NCI-H2227 treated with DMSO at 0.1 percent for 48 hours (cell line): ENCODE measurements at places on chromosomes 3 and 15.
A peak's percentile ranks its signal among the peaks of the same experiment; 100 is the strongest.

DNA sequence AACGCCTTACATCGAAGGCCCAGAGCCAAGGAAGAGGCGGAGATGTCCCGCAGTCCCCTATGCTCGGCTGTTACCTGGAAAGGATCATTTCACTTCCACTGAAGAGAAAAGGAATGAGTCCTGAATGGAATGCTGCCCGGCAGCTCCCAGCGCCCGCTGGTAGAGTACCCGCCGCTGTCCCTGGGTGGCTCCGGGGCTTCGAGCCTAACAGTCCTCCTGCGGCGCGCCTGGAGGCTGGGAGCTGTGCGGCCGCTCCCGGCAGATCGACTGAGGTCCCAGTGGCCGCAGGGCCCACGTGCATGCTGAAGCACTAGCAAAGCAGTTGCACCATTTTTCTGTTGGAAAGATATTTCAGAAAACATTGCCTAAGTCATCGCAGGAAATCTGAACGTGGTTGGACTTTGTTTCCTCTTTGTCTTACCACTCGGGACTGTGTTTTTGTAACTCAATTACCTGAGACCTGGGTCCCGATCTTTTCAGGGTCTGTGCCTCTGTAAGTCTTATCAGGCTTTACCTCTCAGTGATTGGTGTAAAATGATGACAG lies 984 bp downstream of the RNU6-1 start:
- no peak for DNase-seq

DNA sequence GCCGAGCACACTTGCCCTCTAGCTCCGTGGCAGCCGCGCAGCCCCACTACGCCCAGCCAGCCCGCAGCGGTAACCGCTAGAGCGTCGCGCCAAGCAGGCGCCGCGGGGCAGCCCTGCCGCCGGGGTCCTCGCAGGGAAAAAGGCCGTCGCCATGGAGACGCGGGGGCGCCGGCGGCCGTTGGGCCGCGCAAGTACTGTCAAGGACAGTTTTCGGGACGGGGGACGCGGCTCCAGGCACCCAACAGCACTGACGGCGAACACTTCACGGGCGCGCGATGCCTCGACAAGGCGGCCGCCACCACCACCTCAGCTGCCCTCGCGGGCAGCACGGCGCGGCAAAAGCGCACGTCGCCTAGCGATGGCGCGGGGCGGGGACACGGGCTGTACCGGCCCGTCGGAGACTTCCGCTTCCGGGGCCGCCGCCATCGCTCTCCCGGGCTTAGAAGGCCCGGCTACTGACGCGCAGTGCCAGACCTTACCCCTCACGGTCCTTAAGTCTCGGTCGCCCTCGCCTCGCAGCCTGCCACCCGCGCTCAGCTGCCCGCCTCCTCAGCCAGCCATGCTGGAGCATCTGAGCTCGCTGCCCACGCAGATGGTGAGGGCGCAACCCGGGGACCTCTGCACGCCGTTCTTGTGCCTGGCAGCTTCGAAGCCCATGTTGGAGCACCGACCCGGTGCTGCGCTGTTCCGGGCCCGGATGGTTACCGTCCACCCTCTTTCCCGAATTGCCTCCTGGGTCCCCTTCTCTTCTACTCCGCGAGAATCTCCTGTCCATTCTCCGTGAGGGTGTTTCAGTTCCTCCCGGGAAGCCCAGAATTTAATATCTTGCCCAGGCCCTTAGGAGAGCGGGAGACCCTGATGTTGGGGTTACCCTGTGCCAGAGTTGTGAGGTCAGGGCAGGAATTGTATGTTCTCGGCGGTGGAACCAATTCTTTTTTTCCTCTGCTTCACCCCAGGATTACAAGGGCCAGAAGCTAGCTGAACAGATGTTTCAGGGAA lies at the start of the genes GLT8D1 and SPCS1:
Gene GLT8D1, minus strand, starts transcription at position 104 of the 999 bp plus-strand sequence. CDS start 5,331 bp downstream, outside the sequence.
Gene SPCS1, plus strand, starts transcription at position 419 of the 999 bp plus-strand sequence. Its CDS starts 141 bp downstream, at position 560.
- DNase-seq = peak; percentile 85

DNA sequence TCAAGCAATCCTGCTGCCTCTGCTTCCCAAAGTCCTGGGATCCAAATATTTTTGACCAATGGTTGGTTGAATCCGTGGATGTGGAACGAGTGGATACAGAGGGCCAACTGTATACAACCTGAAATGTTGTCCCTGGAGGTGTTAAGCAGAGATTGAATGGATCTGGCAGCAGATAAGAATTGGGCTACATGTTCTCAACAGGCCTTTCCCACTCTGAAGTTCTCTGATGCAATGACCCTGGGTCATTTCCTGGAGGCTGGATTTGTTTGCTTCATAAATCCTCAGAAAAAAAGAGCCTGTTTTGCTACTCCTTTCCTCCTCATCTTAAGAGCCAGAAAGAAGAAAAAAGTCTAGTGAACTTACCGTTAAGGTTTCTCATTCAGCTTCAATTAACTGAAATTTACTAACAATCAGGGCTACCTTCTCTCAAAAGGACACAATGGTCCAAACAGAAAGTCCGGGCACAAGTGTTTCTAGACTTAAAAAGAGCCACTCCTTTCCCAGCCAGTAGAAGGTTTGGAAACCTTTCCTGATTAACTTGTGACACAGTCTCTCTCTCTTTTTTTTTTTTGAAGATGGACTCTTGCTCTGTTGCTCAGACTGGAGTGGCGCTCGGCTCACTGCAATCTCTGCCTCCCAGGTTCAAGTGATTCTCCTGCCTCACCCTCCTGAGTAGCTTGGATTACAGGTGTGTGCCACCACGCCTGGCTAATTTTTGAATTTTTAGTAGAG lies 6.5 kb downstream of the ARHGEF3 start:
- DNase-seq = no peak

- DNase-seq = no peak
Observed at GRCh38 chr15:100224206-100225185, 117.3 kb downstream of the ADAMTS17 start.

DNA sequence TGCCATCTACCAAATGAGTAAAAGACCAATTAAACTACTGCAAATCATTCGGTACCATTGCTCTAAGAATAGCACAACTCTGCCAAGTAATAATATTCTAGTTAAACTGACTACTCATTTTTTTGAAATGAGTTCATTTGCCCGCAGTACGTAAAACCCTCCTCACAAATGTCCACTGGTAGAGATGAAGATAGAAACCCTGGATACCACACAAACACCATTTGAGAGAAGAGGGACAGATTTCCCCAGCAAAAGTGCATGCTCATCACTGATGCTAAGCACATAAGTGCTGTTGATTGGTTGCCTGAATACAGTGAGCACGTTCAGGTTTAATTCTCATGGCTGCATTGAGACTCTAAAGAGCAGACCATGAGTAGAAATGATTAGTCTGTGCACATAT lies 34.6 kb upstream of the SEMA6D start:
- DNase-seq = no peak

DNA sequence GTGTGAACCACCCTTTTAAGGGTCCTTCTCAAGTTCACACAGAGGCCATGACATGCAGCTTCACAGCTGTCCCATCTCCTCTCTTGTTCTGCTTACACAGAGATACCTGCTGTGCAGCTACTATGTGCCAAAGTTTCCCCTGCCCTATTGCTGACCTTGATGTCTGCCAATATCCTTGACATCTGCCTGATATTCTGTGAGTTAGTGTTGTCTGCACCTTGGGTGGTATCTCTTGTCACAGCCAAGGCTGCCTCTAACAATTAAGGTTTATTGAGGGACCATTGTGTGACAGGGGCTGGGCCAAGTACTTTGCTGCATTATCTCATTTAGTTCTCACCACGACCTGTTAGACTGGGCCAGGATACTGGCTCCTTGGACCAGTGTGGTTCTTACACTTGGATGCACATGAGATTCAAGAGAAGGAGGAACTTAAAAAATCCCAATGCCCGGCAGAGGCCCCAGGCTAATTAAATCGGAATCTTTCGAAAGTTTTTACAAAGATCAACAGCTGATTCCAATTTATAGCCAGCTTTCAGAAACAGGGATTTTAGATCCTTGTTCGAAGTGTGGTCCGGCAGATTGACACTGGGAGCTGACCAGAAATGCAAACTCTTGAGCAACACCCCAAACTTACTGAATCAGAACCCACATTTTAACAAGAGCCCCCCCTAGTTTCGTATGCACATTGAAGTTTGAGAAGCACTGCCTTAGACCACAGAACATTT lies 178.6 kb downstream of the SATB1 start:
- no peak for DNase-seq
